Fibroblast of the aortic adventitia (primary cell): ENCODE measurements at places on chromosomes 2 and 18.

DNA sequence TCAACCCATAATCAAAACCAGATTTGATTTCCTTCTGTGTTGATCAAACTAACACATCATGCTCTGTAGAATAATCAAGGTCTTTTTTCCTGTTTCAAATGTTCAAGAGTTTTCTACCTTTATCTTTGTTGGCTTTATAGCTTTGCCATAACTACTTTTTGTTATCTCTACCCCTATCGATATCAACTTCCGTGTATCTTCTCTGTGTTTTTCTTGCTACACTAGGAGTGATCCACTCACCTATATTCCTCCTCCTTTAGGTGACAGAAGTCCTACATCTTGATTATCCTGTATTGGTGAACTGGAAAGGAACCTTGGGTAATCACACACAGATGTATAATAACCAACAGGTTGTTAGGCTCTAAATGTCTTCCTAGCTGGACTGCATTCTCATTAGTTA, 85.5 kb downstream of the LTBP1 start:
- no peak for DNase-seq

- DNase-seq, result no peak
These were observed 490.6 kb upstream of the LINC00305 start for GRCh38 chr18:64639536-64639935.

DNA sequence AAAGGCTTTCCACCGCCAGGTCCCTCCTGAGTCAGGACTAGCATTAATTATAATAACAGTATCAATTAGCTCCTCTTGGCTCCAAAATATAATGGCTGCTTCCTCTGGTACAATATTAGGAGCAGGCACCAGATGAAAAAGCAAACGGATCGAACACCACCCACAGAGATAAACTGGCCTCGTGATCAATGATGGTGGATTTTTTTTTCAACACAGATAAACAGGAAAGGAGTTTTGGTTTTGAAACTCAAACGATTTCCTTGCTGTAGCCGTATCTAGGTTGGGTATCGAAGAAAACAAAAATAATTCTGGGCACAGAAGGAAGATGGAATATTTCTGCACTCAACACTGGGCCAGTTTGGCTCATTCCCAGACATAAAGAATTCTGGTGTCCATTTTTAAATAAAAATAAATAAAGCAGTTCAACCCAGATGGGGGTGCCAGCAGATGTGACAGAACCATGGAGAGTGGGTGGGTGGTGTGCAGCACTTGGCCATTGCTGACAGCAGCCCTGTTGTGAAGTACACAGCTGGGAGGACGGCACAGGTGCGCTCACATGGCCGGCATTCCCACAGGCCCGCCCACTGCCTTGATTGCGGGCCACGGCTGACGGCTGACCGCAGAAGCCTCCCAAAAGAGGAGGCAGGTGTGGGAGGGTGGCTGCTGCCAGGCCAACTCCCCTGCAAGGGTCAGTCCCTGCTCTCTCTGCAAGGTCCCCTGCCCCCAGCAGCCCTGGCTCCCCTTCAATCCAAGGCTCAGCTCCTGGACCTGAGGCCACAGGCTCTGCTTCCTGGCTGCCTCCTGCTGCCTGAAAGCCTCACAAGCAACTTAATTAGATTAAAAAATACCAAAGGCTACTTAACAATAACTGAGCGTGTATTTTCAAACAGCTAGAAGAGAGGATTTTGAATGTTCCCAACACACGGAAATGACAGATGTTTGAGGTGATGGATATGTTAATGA, 351.9 kb upstream of the ID2 start:
- DNase-seq, result no peak

DNA sequence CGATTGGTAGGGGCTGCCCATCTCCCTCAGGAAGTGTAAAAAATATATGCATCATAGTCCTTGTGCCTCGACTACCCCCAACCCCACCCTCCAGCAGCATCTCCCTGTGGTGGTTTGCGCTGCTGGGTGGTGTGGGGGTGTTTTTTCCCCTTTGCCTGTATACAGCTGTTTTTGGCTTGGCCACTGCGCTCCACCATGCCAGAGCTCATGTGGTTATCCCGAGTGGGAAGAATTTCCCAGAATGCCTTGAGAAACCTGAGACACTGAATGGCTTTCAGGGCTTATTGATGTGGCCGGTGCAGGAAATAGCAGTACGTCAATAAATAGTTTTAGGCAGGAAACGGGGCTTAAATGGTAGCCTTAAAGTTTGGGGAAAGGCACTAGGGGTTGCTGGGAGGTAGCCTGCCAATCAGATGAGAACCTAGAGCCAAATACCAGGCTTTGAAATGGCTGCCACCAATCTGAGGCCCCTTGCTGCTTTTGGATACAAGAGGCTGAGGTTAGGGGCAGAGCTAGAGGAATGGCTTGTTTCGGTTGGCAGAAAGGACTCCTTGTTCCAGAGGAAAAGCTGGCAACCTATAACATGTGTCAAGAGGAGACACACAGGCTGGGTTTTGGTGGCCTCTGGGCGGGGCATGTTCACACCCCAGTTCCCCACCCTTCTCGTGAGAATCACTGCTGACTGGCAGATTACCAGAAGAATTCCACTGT, 144.1 kb downstream of the SMAD7 start:
- peak; percentile 54 for DNase-seq

DNA sequence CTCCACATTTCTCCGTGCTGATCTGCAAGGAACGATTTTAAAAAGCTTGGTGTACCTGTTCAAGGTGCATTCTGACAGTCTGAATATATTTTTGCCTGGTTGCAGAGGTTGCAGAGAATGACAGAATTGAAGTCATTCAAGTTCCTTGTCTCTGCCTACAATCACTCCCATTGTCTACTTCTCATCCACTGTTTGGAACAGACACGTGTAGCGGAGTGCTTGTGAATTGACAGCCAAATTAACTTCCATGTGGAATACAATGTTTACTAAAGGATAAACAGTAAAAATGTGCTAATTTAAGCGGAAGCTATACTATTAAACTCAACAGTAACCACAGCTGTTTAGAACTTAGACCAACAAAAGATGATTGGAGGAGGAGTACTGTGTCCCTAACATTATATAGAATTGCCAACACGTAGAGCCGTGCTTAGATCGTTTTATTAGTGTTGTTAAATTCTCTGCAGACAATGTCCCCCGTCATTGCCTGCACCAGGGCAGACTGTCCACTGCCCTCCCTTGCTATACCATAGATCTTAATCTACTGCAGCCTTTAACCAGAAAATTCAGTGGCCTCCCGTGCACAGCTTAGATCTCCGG, 87.3 kb upstream of the ZCCHC2 start:
- DNase-seq, result no peak

DNA sequence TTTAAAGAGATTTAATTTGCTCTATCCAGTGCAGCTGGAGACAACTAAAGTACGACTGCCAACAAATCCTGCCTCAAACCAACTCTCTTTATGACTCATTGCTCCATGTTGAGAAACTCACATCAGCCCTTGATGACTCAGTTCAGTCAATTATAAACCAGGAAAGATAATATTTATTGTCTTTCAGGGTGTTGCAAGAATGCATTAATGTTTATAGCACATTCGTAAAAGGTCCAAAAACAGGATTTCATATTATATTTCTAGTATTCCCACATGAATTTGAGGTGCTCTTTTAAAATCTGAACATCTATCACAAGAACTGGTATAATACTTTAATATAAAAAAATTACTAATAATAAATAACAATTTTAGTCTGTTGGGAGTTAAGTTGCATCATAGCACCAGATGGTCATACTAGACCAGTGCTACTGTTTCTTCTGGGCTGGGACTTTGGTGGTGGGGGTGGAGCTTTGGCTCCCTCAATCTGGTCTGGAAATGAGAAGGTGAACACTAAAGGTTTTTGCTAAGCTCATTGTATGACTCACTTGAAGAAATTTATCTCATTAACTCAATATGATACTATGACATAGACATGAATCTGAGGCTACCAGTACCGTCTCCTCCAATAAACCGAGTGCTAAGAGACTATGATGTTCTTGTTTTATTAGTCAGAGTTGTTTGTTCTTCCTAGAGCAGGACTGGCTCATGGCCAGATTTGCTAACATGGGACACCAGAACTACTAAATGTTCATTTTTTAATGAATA, 26.6 kb upstream of the MAP3K20 start:
- DNase-seq, result peak; percentile 98

DNA sequence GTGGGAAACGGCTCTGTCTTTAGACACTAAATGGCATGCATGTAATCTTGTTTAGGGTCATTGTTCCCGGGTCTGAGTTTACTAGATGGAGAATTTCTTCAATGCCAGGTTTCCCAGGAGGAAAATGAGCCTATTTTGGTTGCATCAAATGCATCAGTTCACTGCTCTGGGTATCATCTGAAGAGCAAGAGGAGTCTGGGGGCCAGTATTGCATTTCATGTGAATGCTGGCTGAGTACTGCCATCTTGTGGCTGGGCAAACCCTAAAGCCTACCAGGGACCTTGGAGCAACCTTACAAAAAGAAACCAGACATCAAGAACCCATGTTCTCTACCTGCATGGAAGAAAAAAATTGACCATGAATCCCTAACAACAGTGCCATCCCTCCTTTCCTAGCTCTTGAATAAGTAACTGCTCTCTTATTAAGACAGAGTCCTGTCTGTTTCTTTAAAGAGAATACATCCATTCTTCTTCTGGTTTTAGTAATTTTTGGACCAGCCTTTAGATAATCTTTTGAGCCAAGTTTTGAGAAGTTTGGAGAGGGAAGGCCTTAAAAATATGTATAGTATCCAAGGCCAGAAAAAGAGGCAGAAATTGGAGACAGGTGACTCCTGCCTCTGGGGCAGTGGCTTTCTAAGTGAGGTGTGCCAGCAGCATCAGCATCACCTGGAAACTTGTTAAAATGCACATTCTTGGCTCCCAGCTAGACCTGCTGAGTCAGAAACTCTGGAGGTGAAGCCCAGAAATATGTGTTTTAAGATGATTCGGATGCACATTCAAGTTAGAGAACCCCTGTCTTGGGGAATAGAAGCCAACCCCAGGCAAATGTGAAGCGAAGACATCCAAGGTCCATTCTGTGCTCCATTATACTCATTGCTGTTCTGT, 261.0 kb upstream of the CXCR4 start:
- peak; percentile 68 for DNase-seq

DNA sequence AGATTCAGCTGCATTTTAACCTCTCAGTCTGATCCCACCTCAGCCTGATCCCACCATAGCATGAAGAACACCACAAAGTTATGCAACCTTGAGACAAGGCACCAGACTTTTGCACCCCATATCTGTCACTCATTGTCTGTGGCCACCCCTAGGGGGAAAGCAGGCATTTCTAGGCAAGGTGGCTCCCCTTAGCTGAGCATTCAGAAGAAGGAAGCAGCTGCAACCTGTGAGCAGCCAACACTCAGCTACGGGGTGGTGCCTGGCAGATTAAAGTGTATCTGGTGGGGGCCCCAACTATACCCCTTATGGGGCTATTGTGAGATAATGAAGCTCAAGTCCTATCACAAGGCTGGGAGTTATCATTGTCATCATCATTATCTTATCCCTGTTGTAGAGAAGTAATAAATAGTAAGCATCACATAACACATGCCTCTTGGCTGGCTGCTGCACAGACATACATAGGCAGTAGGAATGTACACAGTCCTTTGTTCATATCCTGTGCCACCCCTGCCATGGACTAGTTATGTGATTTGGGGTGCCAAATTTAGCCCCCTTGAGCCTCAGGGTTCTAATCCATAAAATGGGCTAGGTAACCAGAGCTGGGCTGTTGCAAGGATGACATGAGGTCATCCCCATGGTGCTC, 20.6 kb upstream of the TMEM163 start:
- no peak for DNase-seq

GRCh38 chr2:60872510-60872928, 8.9 kb upstream of the REL start:
- no peak for DNase-seq

GRCh38 chr18:9354256-9354655, 19.7 kb downstream of the TWSG1 start:
- peak; percentile 20 for DNase-seq

- DNase-seq, result no peak
These were observed 105.1 kb downstream of the FMNL2 start for GRCh38 chr2:152440049-152440448.

GRCh38 chr2:215653344-215654030, 217.6 kb upstream of the FN1 start:
- DNase-seq, result peak; percentile 81

DNA sequence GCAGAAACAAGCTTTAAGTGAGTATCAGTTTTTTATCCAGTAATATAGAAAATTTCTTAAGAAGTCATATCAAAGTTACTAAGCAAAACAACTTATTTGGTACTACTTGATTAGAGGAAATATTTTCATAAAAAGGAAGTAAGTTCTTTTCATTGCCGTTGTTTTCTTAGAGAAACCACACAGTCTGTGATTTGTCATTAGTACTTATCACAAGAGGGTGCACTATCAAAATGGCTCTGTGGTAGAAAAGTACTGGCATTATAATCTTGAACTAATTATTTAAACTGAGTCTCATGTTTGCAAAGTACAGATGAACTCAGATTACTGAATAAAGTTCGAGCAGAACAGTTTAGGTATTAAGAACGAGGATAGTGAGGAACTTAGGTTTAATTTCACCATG, 93.4 kb downstream of the IKZF2 start:
- DNase-seq, result peak; percentile 4

DNA sequence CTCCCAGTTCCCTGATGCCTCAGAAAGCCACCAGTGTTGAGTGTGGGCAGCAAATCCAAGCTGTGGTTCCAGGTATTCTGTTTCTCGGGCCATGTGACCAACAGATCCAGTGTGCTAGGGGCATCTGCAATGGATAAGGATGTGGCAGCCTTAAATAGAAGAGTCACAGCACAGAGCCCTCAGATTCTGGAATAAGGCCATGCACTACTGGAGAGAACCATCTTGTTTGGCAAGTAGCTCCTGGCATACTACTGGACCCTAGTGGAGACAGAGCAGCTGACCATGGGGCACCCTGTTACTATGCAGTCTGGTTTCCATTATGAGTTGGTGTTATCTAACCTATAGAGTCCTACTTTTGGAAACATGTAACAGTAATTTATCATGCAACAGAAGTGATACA, 53.3 kb upstream of the ZBTB7C start:
- no peak for DNase-seq

DNA sequence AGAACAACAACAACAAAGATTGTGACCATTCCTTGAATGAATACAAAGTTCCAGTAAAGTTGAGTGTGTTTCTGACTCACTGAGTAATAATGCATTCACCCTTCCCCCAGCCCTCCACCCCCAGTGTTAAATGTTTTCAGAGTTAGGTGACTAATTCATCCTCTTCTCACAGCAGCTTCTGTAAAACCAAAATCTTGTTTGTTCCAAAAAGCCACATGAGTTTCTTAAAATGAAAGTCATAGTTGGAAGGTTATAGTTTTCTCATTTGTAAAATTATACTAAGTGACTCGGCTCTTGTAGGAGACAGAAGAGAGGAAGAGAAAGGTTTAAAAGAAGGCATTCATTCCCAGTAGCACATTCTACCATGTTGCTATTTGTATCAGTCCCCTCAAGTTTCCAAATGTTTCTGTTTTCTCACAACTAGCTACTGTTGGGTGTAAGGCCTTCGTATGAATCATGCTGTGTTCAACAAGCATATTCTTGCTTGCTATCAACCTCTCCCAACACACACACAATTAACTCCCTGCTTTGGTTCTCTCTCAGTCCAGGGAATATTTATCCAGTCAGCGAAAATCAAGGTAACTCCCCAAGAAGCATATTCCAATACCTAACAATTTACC, 75.3 kb downstream of the MBD2 start:
- DNase-seq, result peak; percentile 92
